Smooth muscle cell of trachea (primary cell): ENCODE measurements at places on chromosomes 16 and 17. TPM values are rescaled to one million over a fixed set of nuclear protein-coding genes. Genes with fewer than 3 reads are reported as not detected.

Gene TEX14
- under 0.01 TPM in 1 of 2 replicates, not detected in the other for total RNA-seq

Gene CHD3
- 105 and 192 TPM in 2 replicates for total RNA-seq

Gene DLX3
- total RNA-seq, result not detected in 2 replicates

Gene KCNG4
- not detected in 2 replicates for total RNA-seq

Gene CBLN1
- total RNA-seq, result not detected in 2 replicates

Gene SEPTIN12
- total RNA-seq, result not detected in 2 replicates
